Foreskin keratinocyte (primary cell): ENCODE measurements at places on chromosomes 1 and 21. TPM values are rescaled to one million over a fixed set of nuclear protein-coding genes. Genes with fewer than 3 reads are reported as not detected.

DNA sequence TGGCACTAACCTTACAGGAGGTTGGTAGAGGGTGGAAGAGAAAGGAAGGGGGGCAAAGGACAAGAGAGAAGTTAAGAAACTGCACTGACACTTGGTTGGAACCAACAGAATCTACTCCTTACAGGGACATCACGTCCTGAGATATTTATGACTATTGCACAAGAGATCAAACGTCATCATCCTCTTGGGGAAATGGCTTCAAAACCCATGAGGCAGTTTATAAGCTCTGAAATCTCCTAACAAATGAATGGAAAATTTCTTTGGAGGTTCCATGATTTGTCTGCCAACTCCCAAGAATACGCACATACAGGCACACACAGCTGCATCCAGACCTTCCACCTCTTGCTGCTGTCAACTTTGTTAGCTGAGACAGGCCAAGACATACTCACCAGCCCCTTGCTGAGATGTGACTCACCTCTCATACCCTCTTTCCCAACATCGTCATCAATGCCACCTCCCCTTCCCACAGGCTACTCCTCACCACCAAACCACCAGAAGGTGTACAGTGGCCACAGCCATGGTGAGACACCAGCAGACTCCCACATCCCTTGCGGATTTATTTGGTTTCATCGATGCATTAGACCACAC is 135.5 kb downstream of the SETD4 start:
- DNase-seq, result peak; percentile 81

GRCh38 chr1:46544561-46545240 is 6.7 kb downstream of the KNCN start:
- DNase-seq, result no peak

DNA sequence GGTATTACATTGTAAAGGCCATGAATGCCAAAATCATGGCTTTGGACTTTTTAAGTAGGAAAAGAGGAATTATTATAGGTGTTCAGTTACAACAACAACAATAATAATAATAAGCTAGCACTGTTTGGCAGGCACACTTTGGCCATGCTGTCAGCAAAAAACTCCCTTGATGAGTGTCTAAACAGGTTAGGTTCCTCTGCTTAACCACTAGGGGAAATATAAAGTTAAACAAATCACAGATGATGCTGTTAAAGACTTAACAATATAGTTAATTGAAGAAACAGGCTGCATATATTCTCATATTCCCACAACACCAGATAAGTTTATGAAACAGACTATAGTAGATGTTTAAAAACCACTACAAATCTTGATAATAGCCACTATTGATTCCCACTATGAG is 46.4 kb downstream of the RGS21 start:
- DNase-seq, result no peak

DNA sequence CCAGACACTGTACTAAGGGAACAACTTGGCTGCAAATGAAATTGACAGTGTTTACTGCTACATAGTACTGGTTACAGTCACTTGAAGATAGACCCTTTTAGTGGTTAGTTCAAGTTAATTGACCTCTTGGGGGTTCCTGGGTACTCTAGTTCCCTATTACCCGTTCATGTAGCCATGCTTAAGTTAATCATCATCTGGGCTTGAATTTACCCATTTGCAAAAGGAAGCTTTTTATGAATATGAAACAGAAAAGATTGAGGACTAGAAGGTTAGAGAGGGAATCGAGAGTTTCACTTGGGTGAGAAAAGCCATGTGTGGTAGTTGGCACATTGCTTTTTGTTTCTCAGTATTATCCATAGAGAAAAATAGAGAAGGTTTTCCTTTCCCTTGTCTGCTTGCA is 2.7 kb downstream of the MIA3 start:
- no peak for DNase-seq

GRCh38 chr1:115114308-115114707 is 25.0 kb upstream of the TSPAN2 start:
- no peak for DNase-seq

- no peak for DNase-seq
Observed at GRCh38 chr1:201641524-201642253, 102.8 kb downstream of the NAV1 start.

DNA sequence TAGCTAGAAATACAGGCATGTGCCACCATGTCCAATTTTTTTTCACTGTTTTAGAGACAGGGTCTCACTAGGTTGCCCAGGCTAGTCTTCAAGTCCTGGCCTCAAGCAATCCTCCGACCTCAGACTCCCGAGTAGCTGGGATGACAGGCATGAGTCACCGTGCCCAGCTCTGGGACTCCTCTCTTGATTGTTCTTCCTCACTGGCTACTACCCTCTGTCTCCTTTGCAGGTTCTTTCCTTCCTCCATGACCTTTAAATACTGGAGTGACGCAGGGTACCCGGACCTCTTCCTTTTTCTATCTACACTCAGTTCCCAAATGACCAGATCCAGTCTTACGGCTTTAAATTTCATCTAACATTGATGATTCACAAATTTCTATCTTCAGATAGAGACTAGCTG is 34.9 kb downstream of the ASH1L start:
- no peak for DNase-seq

GRCh38 chr1:155329980-155330598 is 9.4 kb downstream of the RUSC1 start:
- no peak for DNase-seq

- peak; percentile 49 for DNase-seq
Observed at GRCh38 chr1:80023358-80023757, 1016.8 kb upstream of the ADGRL4 start.

DNA sequence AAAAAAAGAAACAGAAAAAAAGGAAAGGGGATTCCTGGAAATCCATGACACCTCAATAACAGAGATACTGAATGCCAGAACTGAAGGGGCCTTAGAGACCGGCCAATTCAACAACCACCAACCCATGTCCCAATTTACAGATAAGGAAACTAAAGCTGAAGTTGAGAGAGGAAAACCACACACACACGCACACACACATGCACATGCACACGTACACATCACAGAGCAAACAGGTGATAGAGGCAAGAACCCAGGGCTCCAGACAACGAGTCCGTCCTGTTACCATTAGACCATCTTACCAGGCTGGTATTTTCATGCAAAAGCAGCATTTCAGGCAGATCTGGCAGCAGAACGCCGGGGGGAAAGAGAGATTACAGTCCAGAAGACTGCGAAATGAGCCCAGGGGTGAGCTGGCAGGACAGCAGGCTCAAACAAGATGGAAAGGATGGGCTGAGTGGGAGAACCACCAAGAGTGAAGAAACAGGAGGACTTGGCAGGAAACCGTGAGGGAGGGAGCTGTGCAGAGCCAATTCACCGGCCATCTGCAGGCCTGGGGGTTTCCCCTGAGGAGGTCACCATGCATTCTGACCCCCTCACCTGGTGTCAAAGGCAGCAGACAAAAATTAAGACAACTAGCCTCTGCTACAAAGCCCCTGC is 43.5 kb downstream of the PAFAH2 start:
- no peak for DNase-seq

DNA sequence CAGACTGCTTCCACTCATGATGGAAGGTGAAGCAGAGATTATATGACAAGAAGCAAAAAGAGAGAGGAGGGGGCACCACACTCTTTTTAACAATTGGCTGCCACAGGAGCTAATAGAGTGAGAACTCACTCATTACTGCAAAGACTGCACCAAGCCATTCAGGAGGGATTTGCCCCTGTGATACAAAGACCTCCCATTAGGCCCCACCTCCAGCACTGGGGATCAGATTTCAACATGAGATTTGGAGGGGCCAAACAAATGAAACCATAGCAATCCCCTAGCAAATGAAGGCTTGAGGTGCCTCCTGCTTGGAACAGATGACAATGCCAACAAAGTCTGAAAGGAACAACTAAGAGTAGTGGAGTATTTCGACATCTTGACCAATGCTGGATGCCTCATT is 122.5 kb upstream of the COA6 start:
- no peak for DNase-seq

The MMEL1 gene
- total RNA-seq, result 0.20 TPM in 1 of 2 replicates, not detected in the other
